ENCODE measurements at places on chromosomes 3 and 15.

GRCh38 chr15:90945091-90945490 lies 9.6 kb upstream of the RCCD1 start:
- no peak for ATAC-seq

GRCh38 chr15:96166223-96167200 lies 164.0 kb upstream of the NR2F2 start:
- ATAC-seq = no peak

- no peak for ATAC-seq
These were observed 279.3 kb upstream of the CTNNB1 start for GRCh38 chr3:40920041-40920440.

GRCh38 chr3:71062952-71063772 lies 520.4 kb downstream of the FOXP1 start:
- ATAC-seq = no peak

DNA sequence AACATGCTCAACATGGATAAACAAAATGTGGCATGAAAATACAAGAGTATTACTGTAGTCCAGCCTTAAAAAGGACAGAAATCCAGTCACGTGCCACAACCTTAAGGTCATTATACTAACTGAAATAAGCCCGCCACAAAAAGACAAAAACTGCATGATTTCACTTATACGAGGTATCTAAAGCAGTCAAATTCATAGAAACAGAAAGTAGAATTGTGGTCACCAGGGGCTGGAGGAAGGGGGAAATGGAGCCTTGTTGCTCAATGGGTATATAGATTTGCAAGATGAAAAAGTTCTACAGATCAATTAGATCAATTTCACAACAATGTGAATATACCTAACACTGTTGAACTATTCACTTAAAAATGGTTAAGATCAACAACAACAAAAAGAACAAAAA lies 7.4 kb downstream of the GLB1 start:
- no peak for ATAC-seq

GRCh38 chr15:60420203-60420716 lies 22.5 kb upstream of the ANXA2 start:
- no peak for ATAC-seq

- ATAC-seq = no peak
These were observed 191.7 kb downstream of the ATP8B4 start for GRCh38 chr15:49927189-49927861.

GRCh38 chr3:178060407-178060806 lies 475.8 kb upstream of the KCNMB2 start:
- peak; percentile 80 for ATAC-seq

DNA sequence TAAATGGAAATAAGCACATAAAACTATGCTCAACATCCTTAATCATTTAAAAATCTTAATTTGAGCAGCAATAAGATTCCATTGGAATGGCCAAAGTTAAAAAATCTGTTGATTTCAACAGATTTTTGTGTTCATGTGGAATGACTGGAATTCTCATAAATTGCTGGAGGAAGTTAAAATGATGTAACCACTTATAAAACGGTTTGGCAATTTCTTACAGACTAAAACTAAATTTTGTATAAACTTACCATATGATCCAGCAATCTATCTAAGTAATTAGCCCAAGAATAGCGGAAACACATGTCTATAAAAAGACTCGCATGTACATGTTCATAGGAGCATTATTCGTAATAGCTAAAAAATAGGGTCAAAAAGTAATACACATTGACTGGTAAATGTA lies 1713.6 kb downstream of the SI start:
- no peak for ATAC-seq

DNA sequence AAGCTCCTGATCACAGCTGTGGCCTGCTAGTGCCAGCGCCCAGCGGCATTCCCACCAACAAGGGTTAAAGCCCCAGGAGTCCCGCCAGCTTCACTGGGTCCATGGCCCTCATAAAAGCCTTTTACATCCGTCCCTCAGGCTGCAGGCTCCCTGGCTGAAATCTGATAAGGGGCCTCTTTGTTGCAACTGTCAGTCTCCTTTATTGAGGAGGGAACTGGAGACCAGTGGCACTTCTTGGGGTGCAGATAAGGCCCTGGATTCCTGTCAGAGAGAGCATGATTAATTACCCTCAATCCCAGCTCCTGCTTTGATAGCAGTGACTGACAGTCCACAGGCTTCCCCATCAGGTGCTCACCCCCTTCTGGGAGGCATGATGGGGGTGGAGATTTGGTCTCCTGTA lies 30.9 kb upstream of the CLK3 start:
- no peak for ATAC-seq

- ATAC-seq = peak; percentile 36
These were observed 8.2 kb downstream of the PRKCD start for GRCh38 chr3:53169045-53169831.

DNA sequence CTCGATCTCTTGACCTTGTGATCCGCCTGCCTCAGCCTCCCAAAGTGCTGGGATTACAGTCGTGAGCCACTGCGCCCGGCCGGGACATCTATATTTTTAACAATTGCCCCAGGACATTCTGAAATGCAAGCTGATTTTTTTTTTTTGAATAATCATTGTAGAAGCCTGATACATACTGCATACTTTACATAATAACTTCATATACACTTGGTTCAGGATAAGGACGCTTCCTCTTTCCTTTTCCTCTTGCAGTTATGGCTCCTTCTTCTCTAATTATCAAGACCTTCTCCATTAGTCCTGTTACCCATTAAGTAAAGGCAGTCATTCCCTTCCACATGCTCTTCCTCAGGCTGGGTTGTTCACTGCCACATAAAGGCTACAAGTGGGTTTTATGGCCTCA lies 58.3 kb downstream of the SLCO3A1 start:
- ATAC-seq = no peak

GRCh38 chr3:46549408-46549904 lies 16.6 kb downstream of the LRRC2 start:
- no peak for ATAC-seq

DNA sequence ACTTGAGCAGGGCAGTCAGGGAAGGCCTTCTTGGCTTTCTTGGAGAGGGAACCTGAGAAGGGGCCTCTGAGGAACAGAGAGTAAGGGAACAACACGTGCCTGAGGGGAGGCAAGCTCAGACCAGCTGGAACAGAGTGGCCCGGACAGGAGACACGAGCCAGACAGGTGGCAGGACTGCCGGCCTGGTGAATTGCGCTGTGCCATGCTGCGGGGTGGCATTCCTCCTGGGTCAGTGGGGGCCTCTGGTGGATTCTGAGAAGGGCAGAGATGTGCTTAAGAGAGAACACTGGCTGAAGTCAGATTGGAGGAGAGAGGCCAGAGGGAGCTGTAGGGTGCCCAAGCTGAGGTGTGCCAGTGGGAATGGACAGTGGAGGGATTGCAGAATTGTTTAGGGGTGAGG lies 4.9 kb downstream of the CHAC1 start:
- ATAC-seq = no peak

GRCh38 chr15:85457392-85457968 lies 77.1 kb downstream of the AKAP13 start:
- ATAC-seq = peak; percentile 97

- ATAC-seq = no peak
These were observed 3.2 kb downstream of the XCR1 start for GRCh38 chr3:46024131-46024530.

- no peak for ATAC-seq
These were observed 65.3 kb upstream of the IGF1R start for GRCh38 chr15:98582900-98583554.

DNA sequence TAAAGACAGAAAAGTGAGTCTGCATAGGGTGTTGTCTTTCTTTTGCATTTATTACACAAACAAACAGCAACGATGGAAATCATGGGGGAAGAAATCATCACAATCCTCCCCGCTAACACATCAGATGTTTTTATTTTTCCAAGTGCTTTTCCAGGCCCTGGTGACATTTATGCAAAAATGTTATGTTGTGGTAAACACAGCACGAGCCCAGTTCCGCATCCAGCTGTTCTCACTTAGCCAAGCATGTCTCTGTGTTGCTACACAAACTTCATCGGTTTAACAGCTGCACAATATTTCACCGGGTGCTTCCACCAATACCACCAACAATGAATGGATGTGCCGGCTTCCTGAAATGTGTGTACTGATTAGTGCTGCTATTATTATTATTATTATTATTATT lies 53.7 kb upstream of the ABHD17C start:
- ATAC-seq = no peak

DNA sequence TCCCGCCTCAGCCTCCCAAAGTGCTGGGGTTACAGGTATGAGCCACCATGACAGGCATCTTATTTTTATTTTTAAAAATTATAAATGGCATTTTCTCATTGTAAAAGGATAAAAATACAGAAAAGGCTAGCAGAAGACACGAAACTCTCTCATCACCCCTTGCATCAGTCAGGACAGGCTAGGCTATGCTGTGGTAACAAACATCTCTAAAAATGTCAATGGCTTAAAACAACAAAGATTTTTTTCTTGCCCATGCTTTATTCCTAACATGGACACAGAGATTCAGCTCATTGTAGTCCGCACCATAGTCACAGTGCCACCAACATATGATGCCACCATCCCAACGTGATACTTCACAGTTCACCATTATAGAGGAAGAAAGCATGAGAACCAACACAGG lies 34.0 kb upstream of the SEMA4B start:
- ATAC-seq = no peak

DNA sequence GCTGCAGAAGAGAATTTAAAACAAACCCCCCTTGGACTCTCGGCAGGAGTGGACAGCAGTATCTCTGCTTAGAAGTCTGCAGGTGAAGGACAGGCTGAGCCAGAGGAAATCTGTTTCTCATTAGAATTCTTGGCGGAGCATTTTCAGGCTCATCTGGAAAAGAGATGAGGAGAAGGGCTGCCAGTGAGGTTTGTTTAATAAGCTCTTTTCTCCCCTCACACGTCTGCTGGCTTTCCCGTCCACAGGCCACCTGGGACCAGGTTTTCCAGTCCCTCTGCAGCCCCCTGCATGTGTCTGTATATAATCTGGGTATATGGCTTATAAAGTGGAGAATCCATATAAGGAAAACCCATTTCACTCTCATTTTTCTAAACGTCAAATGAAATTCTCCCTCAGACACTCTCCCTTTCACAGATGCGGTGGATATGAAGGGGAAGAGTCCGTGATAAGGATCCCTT lies 155.4 kb upstream of the TPM1 start:
- ATAC-seq = peak; percentile 27

- ATAC-seq = no peak
These were observed 90.5 kb downstream of the CCNL1 start for GRCh38 chr3:157069406-157069805.

DNA sequence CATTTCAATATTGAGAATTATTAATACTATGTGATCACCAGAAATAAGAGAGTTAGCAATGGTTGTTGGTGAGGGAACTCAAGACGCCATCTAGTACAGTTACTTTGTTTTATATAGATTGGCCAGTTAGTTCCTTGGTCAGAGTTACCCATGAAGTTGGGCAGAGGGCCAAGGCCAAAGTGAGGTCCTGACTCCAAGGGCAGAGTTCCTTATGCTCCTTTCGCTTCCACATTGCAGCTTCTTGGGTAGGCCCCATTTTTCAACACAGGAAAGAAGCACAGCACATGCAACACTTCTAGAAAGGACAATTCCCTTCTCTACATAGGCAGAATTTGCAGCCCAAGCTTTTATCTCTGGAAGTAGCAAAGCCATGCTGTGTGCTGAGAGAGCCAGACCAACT lies 178.6 kb downstream of the KCNAB1 start:
- no peak for ATAC-seq

DNA sequence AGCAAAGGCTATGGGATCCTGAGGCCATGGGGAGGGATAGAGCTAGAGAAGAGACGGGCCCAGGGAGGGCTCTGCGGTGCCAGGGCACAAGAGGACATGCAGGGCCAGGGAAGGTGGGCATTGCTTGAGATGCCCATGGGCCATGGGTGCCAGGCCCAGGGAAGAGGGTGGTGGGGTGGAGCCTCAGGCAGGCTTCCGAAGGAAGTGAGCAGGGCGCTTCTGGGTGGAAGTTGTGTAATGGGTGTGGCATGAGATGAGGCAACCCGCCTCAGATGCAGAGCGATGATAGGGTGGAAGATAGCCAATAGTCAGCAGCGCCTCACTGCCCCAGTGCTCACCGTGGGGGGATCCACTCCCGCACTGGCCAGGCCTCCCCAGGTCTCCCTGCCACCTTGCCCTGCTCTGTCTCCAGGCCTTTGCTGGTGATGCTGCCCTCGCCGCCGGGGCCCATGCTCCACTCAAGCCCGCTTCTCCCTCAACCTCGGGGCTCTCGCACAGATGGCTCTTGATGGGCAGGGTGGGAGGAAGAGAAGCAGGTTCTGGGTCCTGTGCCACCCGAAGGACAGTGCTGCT lies 51.4 kb downstream of the DNAJB8 start:
- no peak for ATAC-seq

DNA sequence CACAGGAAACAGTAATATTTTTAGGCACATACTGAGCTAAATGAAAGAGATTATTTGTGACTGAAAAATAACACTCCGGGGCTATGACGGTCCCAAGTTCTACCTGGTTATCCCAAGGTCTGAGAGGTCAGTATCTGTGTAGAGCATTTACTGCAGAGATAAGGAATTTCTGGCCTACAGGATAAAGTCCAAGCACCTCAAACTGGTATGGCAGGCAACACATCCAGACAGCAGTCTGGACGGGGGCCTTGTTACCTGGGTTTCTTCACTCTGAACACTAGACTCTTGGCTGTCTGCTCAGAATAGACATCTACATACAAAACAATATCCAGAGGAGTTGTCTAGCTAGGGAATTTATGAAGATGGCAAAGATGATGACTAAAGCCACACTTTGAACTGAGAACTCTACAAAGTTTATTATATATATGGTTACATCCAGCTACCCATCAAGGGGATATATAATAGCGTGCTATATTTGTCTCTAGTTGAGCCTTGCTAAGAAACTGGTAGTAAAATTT lies 42.0 kb upstream of the CLRN1 start:
- ATAC-seq = no peak

- no peak for ATAC-seq
These were observed 180.3 kb downstream of the ABHD5 start for GRCh38 chr3:43870844-43871626.

DNA sequence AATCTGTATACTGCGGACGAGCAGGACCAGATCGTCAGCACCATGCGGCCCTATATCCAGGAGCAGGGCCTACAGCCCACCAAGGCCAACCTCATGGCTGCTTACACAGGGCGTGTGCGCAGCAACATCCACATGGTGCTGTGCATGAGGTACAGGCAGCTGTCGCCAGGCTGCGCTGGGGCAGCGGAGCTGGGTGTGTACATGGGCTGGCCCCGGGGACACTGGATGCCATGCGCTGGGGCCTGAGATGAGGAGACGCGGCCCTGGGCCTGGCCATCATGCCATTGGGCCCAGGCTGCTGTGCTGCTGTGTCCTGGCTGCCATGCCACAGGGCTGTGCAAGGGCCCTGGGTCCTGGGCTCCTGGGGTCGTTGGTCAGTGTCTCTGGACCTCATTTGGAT lies 61.5 kb downstream of the SEMA3G start:
- no peak for ATAC-seq

DNA sequence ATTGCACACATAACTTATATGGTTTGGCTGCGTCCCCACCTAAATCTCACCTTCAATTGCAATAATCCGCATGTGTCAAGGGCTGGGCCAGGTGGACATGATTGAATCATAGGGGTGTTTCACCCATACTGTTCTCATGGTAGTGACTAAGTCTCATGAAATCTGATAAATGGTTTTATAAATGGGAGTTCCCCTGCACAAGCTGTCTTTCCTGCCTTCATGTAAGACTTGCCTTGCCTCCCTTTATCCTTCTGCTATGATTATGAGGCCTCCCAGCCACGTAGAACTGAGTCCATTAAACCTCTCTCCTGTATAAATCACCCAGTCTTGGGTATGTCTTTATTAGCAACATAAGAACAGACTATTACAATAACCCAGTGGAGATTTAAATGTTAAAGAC lies 653.9 kb downstream of the ROBO1 start:
- ATAC-seq = no peak
